Fibroblast of skin of right biceps (primary cell): ENCODE measurements at places on chromosomes 7 and 10.

GRCh38 chr10:80277567-80278250 is 11.7 kb downstream of the MAT1A start:
- DNase-seq: no peak

DNA sequence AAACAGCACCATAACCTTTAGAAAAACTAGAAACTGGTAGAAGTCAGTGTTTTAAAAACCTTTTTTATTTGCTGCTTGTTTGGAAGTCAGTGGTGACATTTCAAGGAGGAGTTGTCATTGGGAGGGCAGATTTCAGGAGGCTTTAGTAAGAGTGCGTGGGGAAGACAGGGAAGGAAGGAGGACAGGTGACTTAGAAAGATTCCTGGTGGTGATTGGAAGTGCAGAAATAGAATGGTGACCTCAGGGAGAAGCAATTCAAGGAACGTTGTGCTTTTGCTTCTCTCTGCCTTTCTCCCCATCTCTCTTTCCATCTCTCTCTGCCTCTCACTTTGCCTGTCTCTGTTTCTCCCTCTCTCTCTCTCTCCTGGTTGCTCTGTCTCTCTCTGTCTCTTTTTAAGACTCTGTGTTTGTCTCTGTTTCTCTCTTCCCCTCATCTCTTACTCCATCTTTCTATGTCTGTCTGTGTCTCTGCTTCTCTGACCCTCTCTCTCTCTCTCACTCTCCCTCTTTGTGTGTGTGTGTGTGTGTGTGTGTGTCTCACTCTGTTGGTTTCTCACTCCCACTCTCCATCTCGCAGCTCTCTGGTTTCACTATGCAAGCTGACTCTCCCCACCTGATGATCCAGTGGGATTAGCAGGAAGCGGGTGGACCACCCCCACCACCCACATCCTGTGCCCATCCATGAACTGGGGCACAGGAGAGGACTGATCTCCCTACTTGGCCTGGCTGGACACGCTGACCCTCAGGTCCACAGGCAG is 10.9 kb upstream of the PFKP start:
- no peak for DNase-seq

- no peak for DNase-seq
These were observed 319.5 kb downstream of the PLXNA4 start for GRCh38 chr7:132256721-132257212.

GRCh38 chr7:142298009-142298408 is 40.2 kb upstream of the PRSS58 start:
- DNase-seq: no peak

DNA sequence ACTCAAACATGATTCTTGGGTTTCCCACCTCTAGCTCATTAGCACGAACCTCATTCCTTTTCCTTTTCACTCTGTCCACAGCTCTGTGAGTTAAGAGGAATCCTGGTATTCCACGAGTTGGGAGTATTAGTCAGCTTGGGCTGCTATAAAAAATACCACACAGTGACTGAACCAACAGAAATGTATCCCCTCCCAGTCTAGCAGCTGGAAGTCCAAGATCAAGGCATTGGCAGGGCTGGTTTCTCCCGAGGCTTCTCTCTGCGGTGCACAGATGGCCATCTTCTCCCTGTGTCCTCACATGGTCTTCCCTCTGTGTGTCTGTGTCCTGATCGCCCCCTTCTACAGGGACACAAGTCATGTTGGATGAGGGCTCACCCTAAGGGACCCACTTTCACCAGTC is 261.6 kb downstream of the TNS3 start:
- DNase-seq: peak; percentile 49

- DNase-seq: no peak
These were observed 195.9 kb upstream of the ADARB2 start for GRCh38 chr10:1933215-1933614.

DNA sequence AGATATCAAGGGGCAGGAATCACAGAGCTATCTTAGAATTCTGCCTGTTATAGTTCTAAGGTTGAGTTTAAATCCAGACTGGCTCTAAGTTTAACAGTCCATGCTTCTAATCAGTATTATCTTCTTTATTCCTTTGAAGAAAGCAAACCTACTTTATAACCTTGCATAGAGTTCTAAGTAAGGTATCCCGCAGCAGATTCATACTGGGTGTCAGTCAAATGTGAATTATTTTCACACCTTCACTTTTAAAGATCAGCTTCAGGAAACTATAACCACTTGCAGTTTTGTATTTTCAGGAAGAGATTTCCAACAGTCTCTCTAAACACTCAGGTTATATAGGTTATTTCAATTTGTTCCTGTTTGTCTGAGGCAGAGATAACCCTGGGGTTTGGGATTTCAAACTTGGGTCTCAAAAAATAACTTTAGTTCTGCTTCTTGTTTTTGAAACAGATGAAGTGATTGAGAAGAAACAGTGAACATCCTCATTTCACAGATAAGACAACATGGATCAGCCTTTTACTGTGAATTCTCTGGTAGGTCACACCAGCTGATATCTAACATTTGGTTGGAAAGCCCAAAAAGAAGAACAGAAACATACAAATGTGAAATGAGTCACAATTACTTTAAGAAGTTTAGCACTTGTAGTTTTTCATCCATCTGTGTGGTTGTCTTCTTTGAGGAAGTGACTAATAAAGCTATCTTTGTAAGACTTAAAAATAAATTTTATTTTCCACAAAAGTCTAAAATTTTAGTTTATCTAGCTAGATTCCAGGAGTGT is 21.4 kb downstream of the STAMBPL1 start:
- DNase-seq: peak; percentile 57

DNA sequence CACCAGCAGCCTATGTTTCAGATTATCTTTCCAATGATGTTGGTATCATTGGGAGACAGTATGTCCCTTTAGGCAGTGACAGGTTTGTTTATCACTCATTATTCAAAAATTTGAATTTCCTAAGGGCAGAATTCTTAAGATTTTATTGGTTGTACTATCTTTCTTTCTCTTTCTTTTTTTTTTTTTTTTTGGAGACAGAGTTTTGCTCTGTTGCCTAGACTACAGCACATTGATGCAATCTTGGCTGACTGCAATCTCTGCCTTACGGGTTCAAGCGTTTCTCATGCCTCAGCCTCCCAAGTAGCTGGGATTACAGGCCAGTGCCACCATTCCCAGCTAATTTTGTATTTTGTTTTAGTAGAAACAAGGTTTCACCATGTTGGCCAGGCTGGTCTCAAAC is 111.2 kb downstream of the PON1 start:
- DNase-seq: no peak

DNA sequence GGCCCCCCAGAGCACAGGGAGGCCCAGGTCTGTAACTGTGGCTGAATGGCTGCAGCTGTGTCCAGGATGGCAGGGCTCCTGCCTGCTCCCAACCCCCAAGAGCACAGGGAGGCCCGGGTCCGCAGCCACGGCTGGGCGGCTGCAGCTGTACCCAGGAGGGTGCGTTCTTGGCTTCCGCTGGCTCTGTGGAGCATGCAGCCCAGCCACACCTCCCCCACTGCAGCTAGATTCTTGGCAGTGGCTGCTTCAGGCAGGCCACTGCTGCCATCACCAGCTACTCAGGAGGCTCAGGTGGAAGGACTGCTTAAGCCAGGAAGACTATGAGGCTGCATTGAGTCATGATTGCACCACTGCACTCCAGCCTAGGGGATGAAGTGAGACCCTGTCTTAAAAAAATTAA is 27.9 kb downstream of the C7orf25 start:
- DNase-seq: peak; percentile 23

- DNase-seq: no peak
These were observed 392.8 kb downstream of the DNAJB6 start for GRCh38 chr7:157729566-157729965.

- no peak for DNase-seq
These were observed 202.4 kb upstream of the HPS1 start for GRCh38 chr10:98649170-98649569.

DNA sequence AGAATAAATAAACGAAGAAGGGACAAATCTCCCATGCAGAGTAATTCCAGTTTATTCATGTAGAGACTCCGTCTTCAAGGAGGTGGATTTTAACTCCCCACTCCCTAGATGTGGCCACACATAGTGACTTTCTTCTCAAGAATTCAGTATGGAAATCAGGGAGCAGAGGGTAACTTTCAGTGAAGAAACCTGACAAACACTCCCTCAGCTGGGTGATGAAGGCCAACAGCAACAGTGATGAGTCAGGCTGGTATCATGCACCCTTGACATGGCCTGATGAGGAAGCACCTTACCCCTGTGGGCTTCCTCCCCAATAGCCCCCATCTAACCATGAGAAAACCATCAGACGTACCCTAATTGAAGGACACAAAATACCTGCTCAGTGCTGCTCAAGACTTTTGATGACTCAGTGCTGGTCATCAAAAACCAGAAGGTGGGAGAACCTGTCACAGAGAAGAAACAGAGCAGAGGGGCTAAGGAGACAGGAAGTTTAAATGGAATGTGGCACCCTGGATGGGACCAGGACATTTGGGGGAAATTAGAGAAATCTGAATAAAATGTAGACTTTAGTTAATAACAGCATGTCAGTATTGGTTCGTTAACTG is 50.6 kb downstream of the ADAMTS14 start:
- peak; percentile 72 for DNase-seq

DNA sequence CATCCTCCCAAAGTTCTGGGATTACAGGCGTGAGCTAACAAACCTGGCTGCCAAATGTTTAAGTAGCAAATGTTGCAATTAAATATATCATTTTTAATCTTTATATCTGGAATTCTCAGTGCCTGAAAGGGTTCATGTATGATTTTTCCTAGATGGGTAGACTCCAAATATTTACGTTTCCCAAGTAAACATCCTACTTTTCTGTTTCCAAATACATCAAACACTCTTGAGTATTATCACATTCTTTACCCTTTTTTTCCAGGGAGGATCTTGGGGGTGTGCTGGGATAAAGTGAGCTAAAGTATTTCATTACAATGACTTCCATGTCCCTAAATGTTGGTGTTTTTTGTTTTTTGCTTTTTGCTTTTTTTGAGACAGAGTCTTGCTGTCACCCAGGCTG is 32.9 kb upstream of the CYTH3 start:
- no peak for DNase-seq

DNA sequence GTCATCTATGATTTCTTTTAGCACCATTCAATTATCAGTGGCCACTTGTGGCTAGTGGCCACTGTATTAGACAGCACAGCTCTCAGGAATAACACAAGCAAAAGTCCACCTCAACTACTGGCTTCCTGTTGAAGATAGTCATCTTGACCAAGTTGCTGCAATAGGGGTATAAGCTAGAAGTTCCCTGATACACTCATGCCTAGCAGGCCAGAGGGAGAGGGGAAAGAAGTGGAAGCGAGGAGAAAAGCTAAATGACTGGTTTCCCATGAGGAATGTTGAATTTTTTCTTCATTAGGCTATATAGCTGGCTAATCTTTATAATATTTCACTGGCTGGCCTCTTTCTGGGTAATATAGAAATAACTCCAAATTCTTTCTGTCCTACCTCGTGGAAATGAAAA is 327.5 kb upstream of the MEOX2 start:
- DNase-seq: peak; percentile 31

DNA sequence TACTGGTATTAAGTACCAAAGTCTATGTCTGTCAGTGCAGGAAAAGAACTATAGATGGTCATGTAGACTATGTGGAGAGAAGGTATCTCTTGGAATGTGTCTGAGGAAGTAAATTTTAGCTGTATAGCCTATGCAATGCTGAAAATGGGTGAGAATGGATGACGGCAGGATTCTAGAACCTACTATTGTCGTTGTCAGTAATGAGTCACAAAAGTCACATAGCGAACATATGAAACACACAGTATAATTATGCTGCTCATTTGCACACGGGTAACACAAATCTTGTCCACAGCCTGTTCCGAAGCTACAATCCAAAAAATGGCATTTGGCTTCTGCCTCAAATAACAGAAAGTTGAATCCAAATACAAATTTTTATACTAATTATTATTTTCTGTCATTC is 33.6 kb upstream of the KMT2E start:
- DNase-seq: peak; percentile 67

DNA sequence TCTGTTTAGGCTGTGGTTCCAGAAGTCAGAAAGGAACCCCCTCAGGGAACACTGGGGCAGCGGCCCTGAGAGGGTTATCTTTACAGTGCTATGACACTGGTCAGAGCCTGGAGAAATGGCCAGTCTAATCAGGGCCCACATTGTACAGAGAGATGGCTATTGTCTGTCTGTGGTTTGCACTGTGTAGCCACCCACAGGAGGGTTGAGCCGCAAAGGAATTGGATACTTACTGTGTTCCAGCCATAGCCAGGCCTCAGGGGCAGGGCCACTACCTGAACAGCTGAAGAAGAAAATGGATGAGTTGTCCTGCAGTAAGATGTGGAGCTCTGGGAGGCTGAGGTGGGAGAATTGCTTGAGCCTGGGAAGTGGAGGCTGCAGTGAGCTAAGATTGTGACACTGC is 47.5 kb upstream of the PODXL start:
- DNase-seq: no peak

GRCh38 chr10:68543004-68543918 is 15.9 kb upstream of the SLC25A16 start:
- peak; percentile 56 for DNase-seq

DNA sequence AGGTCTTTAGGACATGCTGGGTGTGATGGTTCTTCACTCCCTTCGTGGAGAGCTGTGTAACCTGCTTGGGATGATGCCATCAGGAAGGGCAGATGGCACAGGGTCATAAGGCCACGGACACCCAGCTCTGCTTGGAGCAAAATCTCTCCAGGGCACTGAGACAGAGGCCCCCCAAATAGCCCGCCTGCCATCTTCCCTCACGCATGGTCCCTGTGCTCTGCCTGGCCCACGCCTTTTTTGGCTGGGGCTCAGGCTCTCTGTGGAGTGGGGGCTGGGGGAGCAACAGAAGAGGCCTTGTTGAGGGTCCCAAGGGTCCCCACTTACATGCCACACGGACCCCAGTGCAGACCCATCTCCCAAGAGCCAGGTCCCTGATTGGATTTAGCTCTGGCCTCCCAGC is 93.3 kb upstream of the RET start:
- DNase-seq: no peak

DNA sequence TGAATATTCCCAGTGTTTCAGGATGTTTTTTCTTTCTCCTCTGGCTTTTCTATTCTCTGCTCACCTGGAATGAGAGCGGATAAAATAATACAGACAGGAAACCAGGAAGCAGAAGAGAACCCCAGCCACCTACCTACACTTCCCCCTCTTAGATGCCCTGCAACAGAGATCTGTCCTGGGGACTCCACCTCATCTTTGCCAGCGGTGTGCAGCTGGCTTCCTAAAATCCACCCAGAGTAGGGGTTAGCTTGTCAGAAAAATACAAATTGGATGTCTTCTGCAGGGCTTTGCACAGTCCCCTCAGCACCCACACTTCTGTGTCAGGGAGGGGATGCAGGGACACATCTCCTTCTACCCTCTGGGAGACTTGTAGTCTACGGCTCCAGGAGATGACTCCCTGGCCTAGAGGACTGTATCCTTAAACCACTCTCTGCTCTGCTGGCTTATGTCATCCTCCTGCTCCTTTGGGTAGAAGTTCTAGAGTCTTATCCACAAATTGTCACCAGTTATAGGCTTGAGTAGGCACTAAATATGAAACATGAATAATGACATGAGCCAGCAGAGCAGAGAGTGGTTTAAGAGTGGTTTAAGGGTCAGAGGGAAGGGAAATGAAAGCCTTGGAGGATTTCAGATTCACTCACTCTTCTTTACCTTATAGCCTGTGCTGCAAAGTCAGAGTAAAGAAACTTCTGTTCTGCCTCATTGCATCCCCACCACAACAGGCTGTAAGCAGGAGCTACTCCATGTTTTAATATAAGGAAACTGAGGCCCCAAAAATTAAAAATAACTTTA is 749.4 kb downstream of the AUTS2 start:
- DNase-seq: no peak
